Coronary artery (tissue), 2 donors: ENCODE measurements at places on chromosomes 6 and 20.

DNA sequence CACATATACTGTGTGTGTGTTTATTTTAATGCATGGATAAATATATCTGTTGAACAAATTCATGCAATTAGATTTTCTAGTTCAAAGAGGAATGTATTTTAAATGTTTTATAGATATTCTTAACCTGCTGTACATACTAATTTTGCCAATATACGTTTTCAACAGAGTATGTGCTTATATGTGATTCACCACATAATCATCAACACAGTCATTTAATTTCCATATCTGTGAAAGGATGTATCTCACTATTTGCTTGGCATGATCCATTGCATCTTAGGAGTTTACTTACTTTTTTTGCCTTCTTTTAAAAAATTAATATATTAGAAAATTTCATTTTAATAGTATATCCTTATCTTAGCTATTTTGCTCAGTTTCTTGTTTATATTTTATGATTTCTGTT lies 902.3 kb upstream of the CITED2 start:
- DNase-seq, result no peak

- DNase-seq, result no peak
Observed at GRCh38 chr6:79841577-79842375, 105.6 kb downstream of the ELOVL4 start.

DNA sequence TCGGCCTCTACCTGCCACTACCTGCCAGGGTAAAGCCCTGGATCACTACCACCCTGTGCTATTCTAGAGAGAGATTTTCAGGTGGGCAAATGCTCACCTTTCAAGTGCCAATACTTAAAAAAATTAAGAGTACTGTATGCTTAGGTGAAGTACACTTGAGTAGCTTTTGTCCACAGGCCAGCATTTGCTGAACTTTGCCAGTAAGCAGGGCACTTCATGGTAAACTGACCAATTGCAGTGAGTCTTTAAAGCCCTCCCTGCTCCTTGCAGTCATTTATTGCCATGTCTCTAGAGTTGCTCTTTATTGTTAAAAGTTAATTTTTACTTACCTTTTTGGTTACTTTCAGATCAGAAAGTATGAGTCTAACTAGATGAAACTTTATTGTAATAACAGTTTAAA lies 58.5 kb downstream of the PLAGL1 start:
- no peak for DNase-seq

DNA sequence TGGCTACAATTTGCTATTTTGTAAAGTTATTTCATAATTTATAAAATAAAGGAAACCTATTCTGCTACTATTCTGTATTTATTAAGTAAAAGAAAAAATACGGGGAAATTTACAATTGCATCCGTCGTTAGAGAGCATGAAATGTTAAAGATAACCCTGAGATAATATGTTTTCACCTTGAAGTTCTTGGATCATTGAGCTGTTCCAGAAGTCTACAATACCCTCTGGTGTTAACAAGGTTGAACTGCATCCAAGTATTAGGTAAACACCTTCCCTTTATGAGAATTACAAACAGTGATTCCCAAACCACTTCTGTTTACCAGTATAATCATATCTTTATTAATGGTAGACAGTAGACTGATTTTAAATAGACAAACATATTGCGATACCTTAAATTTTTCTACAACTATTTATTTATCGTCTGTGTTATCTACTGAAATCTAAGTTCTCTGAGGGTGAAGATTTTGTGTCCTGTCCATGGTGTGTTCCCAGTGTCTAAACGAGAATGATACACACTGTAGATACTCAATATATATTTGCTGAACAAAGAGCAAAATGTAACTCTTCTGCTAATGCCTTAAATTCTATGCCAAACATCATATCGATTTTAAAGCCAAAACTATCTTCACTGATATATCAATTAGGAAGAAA lies 28.2 kb downstream of the TBC1D32 start:
- DNase-seq, result no peak

DNA sequence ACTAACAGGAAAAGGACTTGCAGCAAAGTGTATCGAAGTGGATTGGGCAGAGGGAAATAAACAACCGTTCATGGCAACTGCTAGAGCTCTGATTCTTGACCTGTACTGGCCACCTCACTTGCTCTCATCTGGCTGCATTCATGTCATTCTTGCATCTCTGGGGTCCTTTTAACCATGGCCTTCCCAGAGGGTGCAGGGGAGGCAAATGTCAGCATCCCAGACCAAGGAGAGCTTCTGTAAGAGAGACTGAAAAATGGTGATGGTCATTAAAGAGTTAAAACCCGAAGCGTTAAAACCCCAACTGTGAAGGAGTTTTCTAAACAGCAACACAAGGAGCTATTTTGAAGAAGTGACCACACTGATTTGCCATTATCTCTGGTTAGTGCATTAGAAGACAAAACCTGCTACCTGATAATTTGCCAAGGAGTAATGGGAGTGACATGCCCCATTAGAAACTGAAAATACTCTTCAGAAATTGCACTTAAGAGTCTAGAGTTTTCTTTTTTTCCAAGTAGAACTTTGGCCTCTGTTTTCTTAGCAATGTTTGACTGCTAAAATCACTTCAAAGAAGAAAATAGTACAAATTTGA lies 62.4 kb downstream of the APCDD1L start:
- DNase-seq, result peak; percentile 17

DNA sequence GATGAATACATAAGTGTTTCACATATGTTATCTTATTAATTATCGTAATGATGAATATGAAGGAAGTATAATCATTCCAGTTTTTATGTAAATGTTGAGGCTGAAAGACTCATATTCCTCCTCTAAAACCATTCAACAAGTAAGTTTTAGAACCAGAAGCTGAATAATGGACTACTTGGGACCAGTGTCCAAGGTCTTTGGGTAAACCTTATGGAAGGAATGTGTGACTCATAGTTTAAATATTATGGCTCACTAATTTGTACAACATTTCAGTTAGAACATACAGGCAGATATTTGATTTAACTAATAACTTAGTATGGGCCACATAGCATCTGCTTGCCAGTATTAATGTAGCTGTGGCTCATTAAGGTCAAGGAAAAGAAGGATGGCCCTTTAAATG lies 209.6 kb downstream of the TFAP2B start:
- no peak for DNase-seq

DNA sequence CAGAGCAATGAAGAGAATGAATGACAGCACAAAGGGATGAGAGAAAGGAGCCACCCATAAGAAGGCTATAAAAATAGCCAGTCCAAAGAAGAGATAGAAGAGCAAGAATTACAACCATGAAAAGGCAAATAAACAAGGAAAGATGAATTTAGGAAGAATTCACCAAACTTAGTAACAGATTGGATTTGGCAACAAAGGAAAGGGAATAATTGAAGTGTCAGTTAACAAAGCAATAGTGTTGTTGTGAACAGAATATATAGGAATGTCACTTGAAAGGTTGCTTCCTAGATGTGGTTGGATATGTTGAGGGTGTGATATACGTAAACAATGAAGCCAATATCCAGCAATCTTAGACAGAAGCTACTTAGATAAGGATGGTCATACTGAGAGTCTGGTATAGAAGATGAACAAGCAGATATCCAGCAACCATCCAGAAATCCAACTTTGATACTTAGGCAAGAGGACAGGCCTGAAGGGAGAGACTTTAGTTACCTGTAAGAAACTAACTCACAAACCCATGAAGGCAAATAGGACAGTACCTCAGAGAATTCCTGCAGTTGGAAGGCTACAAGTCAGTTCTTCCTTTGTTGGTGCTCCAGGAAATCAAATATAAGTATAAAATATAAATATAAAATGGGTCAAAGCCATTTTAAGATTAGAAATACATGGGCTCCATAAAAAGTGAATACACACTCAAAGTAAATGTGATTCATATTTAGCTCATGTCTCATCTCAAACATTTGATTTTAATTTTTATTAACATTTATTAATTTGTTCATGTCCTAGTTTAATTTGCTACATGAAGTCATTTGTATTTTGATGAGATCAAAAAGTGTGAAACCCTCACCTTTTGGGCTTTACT lies 106.5 kb downstream of the HFE start:
- DNase-seq, result no peak

GRCh38 chr6:11525468-11526155 lies 11.9 kb upstream of the TMEM170B start:
- DNase-seq, result no peak

DNA sequence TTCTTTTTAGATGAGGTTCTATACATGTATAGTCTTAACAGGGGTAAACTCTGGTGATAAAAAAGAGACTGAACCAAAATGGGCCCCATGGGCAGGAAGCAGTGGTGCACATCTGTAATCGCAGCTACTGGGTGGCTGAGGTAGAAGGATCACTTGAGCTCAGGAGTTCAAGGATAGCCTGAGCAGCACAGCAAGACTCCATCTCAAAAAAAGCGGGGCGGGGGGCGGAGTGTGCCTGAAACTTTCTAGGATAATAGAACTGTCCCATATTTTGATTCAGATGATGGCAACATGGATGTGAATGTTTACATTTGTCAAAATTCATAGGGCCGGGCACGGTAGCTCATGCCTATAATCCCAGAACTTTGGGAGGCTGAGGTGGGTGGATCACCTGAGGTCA lies 48.8 kb upstream of the TAF8 start:
- DNase-seq, result no peak

- DNase-seq, result no peak
Observed at GRCh38 chr20:58587467-58587866, 63.6 kb upstream of the STX16 start.

DNA sequence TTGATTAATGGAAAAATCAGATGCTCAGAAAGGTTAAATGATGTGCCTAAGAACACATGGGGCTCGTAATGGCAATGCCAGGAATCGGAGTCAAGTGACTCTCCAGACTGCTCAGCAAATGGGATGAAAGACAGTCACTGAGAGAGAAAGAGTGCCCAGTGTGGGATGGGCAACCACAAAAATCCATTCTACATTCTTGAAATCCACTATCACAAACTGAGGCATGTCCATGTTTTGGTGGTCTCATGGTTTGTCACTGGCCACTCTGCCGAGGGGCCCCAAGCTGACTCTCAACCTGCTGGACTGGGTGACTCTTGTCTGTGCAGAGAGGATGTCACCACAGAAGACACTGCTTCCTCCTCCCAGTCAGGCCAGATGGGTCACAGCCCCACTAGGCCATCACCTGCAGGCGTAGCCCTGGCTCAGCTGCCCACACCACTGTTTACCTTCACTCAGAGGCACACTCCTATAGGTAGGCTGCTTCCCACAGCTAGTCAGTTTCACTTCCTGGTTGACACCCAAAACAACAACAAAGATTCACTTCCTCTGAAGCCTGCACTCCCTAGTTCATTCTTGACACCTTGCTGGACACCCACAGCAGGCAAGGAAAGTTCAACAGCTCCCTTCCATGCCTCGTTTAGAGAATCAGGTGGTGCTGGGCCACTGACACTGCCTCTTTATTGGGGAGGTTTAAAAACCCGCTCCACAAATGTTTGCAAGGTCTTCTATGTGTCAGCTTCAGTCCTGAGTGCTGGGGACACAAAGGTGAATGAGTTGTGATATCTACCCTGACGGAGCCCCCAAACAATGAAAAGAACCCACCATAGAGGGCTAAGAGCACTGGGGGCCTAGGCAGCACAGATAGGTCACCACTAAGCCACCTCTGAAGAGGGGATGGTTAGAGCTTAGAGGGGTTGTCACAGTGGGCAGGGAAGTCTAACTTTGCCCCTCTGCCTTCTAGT lies 21.7 kb downstream of the MAP1LC3A start:
- DNase-seq, result peak; percentile 64

- no peak for DNase-seq
Observed at GRCh38 chr6:3210024-3210610, 17.3 kb downstream of the TUBB2B start.

GRCh38 chr6:146961831-146962230 lies 242.4 kb upstream of the STXBP5 start:
- no peak for DNase-seq

DNA sequence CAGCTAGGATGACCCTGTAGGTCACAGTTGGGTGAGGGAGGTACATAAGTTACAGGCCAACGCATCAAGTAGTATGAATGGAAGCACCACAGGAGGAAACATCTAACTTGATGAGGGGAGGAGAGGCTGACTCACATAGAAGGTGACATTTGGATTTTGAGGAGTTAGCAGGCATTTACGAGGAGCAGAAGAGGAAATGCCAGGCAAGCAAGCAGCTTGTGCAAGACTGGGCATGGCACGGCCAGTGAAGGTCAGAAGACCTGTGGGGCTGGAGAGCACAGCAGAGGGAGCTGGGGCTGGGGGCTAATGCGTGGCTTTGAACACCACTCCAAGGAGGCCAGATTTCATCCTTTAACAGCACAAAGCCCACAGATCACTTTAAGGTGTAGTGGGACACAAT lies 37.8 kb downstream of the MUC22 start:
- no peak for DNase-seq

DNA sequence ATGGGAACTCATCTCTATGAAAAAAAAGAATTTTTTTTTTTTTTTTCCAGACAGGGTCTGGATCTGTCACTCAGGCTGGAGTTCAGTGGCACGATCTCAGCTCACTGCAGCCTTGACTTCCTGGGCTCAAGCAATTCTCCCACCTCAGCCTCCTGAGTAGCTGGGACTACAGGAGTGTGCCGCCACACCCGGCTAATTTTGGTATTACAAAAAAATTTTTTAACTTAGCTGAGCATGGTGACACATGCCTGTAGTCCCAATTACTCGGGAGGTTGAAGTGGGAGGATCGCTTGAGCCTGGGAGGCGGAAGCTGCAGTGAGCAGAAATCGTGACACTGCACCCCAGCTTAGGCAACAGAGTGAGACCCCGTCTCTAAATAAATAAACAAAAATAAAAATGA lies 7.5 kb downstream of the DEF6 start:
- DNase-seq, result no peak

- no peak for DNase-seq
Observed at GRCh38 chr6:109595998-109596397, 95.0 kb downstream of the AK9 start.

DNA sequence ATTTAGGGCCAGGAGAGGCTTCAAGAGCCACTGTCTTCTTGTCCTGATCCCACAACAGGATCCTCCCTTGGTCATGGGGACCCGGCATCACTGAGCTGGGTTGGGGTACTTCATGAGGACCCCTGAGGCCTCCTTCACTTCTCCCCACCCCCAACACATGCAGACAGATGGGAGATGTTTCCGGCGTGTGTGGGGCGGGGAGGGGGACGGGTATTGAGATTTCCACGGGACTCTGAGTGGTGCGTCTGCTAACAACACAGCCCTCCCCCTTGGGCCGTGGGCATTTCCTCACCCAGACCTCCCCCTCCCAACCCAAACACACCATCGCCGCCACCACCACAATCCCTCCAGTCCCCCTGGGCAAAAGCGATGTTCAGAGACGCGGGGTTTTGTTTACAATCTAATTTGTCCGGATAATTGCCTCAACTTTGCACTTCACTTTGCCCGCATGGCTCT lies 906 bp upstream of the FOXP4 start:
- no peak for DNase-seq

DNA sequence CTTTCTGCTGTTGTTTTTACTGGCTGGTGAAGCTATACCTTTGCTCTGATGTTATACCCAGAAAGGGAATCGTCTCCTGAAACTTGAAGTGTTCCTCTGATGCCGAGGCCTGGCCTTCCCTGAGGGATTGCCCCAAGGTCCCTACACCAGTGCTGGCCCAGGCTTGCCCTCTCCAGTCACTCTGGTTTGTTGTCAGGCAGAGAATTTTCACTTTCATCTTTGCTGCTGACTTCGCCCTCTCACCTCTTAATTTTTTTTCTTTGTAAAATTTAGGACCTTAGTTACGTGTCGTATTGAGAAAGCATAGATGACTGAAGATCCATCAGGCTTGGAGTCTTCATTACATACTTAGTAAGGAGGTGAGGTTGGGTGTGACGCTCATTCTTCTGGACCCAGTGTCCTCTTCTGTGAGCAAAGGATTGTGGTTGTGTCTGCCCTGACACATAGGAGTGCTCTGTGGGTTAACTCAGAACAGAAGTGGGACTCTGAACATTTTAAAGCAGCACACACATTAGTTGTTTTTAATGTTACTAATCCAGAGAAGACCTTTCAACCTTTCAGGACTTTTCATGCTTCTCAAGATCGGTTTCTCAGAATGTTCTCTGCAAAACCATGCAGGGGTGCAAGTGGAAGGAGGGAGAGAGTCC lies 45.4 kb downstream of the TULP4 start:
- DNase-seq, result no peak
